ENCODE measurements at places on chromosomes 1 and 21.
A peak's percentile ranks its signal among the peaks of the same experiment; 100 is the strongest.

GRCh38 chr1:229710746-229711145 is 84.7 kb downstream of the URB2 start:
- no peak for DNase-seq

DNA sequence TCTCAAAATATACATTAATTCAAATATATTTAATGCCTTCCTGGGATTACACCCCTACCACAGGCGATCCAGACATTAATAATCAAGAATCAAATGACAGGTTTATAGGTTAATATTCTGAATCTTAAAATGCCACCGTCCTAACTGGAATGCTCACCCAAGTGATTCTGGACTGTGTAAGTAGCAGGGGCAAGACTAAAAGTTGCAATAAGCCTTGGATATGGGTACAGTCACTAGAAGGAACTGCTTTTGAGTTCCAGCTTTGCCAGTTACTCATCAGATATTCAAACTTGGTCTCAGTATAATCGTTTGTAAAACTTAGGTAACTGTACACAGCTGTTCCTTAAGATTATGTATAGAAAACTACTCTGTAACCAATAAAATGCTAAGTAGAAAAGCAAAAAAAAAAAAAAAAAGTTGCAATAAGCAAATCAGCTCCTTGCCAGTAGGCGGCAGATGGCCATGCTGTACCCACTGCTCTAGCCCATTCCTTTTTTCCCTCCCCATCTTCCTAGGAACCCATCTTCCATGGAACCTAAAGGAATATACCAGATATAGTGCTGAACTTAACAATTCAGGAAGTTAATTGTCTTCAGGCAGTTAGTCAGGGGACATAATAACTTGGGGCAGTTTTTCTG is 10.5 kb downstream of the RO60 start:
- DNase-seq, result no peak

- no peak for DNase-seq
Observed at GRCh38 chr1:84688463-84689061, 1.7 kb downstream of the SSX2IP start.

DNA sequence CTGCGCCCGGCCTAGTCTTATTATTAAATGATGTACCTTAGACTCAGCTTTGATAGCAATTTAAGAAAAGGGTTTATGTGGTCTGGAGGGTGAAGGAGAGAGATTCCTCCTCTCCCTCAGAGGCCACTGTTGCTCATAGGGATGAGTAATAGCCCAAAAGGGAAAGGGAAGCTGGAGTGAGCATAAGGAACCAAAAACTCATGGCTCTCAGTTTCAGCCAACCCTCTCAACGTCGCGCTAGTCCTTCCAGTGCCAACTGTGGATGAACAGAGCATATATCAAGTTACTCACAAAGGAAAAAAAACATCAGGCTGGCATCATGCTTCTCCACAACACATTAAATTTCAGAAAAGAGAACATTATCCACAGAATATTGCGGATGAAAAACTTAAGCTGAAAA is 8.3 kb upstream of the GPR89B start:
- DNase-seq, result no peak

DNA sequence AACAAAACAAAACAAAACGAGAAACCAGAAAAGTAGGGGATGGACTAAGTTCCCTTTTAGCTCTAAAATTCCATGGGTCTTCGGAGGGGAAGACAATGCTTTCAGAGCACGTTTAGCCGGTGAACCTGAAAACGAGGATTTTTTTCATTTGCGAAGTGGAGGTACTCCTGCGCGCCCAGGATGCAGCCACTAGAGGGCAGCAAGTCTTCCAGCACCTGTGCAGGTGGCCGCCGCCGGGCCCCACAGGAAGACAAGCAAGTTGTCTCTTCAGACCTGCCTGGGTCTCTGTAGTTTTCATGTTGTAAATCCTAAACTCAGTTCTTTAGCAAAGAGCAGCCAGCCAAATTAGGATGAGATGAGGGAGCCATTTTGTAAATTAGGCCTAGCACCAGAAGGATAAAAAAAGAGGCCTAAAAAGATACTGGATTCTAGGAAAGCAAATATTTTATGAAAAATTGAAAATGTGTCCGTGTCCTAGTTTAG is 17.7 kb upstream of the SNX27 start:
- peak; percentile 87 for DNase-seq

GRCh38 chr1:28039341-28039740 is 49.1 kb downstream of the EYA3 start:
- no peak for DNase-seq

GRCh38 chr21:44389335-44389734 is 35.9 kb downstream of the TRPM2 start:
- DNase-seq, result no peak

DNA sequence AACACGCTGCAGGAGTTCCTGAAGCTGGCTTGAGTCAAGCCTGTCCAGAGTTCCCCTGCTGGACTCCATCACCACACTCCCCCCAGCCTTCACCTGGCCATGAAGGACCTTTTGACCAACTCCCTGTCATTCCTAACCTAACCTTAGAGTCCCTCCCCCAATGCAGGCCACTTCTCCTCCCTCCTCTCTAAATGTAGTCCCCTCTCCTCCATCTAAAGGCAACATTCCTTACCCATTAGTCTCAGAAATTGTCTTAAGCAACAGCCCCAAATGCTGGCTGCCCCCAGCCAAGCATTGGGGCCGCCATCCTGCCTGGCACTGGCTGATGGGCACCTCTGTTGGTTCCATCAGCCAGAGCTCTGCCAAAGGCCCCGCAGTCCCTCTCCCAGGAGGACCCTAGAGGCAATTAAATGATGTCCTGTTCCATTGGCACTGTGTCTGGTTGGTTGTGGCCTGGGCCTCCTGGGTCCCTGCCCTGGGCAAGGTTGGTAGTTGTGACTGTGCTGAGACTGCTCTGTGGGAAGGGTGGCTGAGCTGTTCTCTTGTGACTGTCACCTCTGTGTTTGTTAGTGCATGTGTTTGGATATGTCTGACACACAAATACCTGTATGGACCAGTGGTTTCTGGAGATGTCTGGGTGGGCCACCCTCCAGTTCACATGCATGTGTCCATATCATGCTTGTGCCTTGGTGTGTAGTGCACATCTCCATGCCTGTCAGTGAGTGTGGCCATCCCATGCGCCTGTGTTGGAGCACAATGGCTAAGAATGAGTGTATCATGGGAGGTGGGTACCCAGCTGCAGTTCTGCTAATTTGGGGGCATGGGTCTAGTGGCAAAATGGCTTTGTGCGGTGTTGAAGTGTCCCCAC is 1.4 kb downstream of the SH3BGRL3 start:
- DNase-seq, result no peak

DNA sequence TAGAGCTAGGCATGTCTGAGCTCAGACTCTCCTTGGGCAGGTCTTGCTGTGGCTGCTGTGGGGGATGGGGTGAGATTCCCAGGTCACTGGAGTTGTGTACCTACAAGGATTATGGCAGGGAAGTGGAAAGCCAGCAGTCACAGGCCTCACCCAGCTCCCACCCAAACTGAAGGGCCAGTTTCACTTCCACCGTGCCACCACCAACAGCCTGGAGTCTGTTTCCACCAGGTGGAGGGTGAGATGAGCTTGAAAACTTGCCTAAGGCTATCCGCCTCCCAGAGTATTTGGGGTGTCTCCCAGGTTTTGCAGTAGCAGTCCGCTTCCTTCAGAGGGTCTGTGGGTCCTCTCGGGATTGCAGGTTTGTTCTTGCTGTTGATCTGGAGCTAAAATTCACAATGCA is 327.7 kb downstream of the PTPRC start:
- no peak for DNase-seq

- DNase-seq, result no peak
Observed at GRCh38 chr1:1398677-1399186, 403 bp downstream of the CCNL2 start.

GRCh38 chr1:39452540-39452939 is 38.9 kb upstream of the BMP8A start:
- no peak for DNase-seq

GRCh38 chr1:217896490-217896889 is 265.3 kb downstream of the SPATA17 start:
- DNase-seq, result no peak

- no peak for DNase-seq
Observed at GRCh38 chr1:10623686-10624145, 149.0 kb downstream of the PEX14 start.

DNA sequence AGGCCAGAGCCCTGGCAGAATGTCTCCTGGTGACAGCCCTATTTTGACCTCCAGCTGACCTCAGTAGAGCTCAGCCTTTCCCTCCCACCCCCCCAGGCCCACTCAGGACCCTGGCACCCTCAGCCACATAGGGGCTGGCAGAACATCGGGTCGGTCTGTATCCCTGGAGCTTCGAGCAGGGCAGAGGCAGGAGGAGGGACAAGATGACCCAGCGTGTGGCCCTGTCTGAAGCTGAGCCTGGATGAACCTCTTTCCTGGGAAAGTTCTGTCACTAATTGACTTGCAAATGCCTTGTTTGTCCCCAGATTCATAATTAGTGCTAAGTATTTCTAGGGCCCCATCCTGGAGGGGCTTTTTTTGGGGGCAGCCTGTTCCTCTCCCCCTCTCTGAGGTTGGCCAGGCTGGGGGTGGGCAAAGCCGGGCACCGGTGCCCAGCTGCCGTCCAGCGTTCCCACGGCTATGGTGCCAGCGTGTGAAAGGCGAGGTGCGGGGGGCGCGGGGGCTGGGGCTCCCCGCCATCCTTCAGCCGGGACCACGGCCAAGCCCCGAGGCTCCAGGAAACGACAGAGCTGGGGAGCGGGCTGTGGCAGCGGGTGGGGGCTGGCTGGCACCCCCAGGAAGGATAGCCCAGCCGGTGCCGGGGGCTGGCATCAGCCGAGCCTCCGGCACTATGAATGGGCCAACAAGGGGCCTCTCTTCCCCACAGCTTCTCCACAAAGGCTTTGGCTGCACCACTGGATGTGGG is 31.4 kb downstream of the RHBG start:
- no peak for DNase-seq

GRCh38 chr1:226582966-226583365 is 34.4 kb downstream of the STUM start:
- DNase-seq, result no peak

DNA sequence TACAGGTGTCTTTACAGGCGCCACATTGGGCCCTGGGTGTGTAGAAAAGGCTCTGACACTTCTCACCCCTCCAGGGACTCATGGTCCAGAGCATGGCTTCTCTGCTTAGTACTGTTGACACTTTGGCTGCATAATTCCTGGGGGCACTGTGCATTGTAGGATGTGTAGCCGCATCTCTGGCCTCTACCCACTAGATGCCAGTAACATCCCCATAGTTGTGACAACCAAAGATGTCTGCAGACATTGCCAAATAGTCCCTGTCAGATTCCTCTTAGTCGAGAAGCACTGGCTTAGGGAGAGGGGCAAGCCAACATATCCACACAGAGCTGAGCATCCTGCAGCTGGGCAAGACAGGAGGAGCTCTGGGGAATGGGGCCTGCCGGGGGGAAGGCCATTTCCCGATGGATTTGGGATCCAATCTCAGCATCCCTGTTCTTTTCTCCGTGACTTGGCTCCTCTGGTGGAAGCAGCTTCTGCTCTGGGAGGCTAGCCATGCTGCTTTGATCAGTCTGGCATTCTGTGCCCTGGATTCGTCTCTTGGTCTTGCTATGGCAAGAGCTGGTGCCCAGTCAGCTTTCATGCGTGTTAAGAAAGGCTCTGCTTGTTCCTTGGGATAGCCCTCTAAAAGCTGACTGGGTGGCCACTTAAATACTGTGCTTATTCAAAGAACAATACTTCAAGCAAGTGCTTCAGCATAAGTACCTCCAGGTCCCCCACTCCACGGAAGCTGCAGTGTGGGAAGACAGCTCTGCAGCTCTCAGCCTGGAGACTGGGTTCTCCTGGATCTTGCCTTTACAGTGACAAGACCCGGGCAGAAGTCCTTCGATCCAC is 38.3 kb upstream of the SCMH1 start:
- no peak for DNase-seq

DNA sequence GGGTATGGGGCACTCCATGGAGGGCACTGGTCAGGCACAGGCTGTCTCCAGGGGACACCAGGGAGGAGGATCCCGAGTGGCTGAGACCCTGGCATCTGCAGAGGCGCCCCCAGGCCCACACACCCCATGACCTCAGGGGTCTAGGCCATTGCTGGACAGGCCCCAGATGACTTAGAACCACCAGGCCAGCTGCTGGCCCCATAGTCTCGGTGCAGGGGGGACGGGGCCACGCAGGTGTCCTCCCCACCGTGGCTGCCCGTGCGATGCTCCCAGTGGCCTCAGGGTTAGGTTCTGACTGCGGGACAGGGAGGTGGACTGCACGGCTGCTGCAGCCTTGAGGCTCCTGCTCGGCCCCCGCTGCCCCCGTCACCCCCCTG is 44.0 kb downstream of the MORN1 start:
- no peak for DNase-seq

DNA sequence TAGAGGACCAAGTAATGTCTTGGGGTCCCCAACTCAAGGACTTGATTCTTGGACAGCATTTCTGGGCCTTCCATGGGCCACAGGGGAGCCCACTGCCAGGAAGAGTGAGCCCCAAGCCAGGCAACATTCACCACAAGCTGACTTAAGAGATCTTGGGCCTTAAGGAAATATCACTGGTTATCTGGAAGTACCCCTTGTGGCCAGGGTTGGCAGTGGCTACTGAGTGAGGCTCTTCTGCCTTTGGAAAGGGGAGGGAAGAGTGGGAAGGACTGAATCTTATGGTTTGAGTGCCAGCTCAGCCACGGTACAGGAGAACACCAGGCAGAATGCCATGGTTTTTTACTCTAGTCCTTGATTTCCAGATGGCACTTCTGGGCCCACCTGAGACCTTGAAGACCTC is 228.9 kb upstream of the RGS18 start:
- DNase-seq, result no peak

DNA sequence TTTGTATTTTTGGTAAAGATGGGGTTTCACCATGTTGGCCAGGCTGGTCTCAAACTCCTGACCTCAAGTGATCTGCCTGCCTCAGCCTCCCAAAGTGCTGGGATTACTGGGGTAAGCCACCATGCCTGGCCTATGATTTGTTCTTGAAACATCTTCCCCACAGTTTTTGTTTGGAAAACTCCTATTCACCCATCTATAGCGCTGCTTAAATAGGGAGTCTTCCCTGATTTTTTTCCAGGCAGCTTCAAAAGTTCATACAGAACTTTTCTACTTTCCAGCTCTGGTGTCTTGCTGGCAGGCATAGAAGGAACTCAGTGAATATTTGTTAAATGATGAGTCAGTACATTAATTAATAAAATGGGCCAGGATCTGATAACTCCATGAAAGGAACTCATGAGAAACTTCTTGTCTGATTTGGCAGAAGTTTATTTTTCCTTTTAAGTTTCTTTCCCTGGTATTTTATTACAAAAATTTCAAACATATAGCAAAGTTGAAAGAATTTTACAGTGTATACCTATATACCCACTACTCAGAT is 33.0 kb upstream of the TTC22 start:
- no peak for DNase-seq

- DNase-seq, result no peak
Observed at GRCh38 chr1:20165522-20165951, 20.4 kb upstream of the UBXN10 start.

DNA sequence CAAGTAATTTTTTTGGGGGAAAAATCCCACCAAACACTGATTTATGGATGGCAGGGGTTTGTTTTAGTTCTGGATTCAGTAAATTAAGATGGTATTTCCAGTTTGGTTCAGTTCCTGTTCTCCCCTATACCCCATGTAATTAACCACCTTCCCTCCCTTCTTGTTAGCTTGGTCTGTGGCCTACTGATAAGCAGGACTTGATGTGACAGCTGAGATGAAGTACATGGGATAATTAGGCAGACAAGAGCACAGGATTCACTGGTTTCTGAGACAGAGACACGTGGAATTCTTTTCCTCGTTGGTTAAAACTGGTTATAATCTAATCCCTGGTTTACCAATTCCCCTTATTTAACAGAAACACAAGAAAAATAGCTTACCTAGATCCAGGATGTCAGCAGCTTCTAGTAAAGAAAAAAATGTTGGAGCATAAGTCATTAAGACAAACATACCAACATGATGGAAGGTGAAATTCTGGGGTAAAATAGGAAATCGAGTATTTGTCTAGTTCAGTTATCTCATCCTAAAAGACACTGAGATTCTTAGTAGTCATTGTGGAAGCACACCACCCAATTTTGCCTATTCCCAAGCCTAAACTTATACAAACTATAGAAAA is 81.5 kb downstream of the SCMH1 start:
- DNase-seq, result no peak

Data from NCI-H1105 (cell line).